ENCODE measurements at places on chromosomes 13 and 19. TPM values are rescaled to one million over a fixed set of nuclear protein-coding genes. Genes with fewer than 3 reads are reported as not detected.

DNA sequence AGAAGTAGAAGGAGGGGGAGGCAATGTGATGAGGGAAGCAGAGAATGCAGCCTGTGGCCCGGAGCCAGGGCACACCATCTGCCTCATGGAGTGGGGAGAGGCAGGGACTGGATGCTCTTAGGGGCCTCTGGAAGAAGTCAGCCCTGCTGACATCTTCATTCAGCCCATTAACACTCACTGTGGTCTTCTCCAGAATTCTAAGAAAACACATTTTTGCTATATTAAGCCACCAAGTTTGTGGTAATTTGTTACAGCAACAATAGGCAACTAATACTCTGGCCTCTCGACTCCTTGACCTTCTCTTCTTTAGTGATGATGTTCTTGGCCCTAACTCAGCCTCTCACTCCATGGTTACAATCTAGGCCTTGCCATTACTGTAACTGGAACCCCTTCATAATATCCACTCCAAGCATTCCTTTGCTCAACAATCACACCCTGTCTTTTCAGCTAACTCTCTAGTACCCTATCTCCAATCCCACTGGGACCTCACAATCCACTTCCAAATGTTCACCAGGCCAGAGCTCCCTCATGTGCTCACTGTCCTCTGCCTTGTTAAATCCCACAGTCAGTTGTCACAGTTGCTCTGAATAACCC is 98.5 kb downstream of the MIPEP start:
- DNase-seq = no peak

DNA sequence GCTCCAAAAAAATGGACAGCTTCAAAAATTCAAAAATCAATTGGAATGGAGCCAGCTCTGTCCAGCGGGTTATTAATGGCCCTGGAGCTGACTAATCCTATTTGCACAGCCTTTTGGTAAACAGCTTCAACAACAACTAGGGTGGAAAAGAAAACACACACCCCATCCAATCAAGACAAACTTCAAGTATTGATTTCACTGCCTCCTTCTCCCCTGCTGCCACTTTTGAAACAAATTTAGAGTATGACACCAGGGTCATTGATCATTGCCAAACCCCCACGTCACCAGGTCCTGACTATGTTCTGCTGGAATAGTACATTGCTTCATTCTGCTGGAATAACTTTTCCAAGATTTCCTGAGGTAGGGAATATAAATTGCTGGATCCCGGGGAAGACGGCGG is 56.8 kb upstream of the GTF3A start:
- DNase-seq = no peak

DNA sequence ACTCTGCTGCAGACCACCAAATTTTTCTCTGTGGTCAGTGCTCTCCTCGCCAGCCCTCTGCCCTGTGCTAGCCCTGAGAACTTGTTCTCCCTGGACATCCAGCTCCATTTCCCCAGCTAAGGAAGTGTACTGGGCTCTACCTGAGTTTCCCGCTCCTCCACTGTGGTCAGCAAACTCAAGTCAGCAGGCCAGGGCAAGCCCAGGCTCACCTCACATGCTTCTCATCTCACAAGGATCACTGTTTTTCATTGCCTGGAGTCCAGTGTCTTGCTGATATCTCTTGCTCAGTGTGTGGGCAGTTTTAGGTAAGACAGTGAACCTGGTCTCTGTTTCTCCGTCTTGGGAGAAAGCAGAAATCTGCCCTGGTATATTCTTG is 201.4 kb downstream of the FOXO1 start:
- no peak for DNase-seq

Gene SPACA4
- not detected for total RNA-seq

Gene ZNF709
- total RNA-seq = 0.18 TPM

Gene LYPD3
- 3.0 TPM for total RNA-seq
